ENCODE measurements at places on chromosomes 2 and 18. TPM values are rescaled to one million over a fixed set of nuclear protein-coding genes. Genes with fewer than 3 reads are reported as not detected.

The DES gene
- 5,672 TPM for polyA plus RNA-seq

DNA sequence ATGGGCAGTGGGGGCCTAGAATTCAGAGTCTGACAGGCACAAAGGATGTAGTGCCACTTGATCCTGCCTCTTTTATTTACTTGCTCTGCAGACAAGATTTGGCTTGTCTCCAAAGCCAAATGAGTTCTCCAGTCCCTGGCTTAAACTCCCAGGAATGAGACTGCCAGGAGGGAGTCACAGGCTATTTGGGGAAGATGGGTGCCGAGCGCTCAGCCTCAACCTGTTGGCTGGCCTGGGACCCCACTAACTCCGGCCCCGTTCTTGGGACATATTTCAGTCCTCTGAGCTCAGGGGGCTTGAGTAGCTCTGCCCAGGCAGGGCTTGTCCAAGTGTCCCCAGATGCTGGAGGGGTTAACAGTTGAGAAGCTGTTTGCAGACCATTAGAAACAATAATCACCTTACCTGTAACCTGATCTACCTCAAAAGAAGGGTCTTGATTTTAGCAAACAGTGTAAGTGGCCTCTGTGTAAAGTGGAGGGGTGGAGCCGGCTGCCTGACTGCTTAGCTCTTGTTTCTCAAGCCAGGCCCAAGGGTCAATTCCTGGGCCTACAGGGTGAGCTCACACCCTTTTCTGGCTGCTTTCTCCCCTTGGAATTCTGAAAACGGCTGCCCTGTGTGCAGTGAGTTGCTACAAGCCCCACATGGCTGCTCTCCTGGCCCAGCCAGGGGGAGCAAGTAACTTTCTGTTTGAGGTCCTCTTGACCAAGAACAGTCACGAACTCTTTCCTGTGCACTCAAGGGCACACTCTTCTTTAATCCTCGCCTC lies 27.1 kb upstream of the FZD5 start:
- no peak for DNase-seq

The LYPD6 gene
- polyA plus RNA-seq = 2.3 TPM

DNA sequence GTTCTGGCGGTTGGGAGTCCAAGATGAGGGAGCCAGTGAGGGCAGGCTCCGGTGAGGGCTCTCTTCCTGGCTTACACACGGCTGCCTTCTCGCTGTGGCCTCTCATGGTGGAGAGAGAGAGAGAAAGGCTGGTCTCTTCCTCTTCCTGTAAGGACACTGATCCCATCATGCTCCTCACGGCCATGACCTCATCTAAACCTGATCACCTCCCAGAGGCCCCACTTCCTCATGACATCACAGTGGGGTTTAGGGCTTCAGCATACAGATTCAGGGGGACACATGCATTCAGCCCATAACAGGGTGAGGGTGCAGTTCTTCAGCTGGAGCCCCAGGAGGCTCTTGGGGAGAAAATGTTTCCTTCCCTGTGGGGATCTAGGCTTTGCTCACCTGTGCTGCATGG lies 29.2 kb downstream of the AGAP1 start:
- DNase-seq = no peak

GRCh38 chr18:25876330-25876948 lies 214.0 kb downstream of the SS18 start:
- DNase-seq = peak; percentile 17

The C2orf81 gene
- polyA plus RNA-seq = 2.2 TPM

- no peak for DNase-seq
Observed at GRCh38 chr2:239583879-239584859, 183.3 kb upstream of the HDAC4 start.

Data from forelimb muscle (tissue), 1 donor.